ENCODE measurements at places on chromosomes 4 and X.

GRCh38 chr4:181595716-181596115 is 647.5 kb upstream of the TENM3 start:
- no peak for DNase-seq

DNA sequence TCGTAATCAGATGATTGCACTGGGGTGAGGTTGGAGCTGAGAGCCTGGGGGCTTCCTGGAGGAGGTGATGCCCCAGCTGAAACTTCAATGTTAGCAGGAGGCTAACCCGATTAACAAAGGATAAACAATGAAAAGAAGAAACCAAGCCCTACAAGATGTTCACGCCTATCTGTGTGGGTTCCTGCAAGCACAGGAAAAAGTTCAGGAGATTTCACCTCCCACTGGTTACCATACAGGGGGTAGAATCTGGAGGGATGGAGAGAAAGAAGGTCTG is 27.5 kb downstream of the JAKMIP1 start:
- DNase-seq: no peak

DNA sequence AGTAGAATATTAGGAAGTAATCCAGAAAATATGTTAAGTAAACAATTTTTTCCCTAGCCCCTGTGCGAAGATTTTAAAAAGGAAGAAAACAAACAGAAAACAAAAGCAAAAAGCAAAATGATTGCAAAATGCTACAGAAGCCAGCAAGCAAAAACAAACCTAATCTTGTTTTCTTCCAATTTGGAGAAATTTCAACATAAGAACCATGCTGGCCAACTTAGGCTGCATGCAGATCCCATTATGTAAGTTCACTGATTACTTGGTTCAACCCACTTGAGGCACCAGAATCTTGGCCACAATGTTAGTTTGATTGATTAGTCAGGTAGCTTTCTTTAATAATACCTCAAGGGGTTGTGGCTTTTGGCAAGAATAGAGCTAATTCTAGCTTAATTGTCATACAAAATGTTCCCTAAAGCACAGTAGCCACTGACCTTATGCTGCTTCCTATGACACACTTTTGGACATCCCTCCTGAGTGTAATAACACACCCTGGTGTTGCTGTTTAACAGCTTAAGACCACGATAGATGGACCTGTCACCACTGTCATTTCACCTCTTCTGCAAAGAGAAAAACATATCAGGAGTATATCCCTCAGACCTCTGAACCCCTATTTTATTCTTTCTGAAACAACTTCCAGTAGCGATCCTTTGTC is 2342.1 kb downstream of the PCDH7 start:
- DNase-seq: no peak

GRCh38 chrX:56978172-56978571 is 17.2 kb downstream of the SPIN3 start:
- no peak for DNase-seq

DNA sequence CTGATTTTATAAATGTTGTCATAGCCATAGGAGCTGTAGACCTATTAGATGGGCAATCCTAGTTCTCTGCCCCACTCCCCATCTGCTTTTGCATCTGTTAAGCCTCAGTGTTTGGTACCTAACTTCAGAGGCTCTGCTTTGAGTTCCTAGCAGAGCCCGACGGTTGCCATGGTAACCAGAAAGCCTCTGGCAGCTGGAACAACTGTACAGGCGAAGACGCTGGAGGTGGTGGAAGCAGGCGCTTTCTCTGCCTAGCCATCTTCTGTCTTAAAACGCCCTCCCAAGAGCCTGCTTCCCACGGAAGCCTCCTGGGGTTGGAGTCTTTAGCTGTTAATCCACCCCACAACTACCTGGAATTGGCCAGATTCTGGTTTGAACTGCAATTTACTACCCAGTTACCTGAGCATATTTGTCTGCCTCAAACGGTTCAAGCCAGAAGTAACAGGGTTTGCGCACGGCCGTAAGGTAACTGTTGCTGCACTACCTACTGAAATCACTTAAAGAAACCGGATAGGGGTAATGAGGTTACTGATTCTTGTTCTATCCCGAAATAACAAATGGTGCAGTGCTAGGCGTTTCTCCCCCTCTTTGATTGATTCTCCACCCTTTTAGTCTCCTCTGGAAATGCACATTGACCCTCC is 1.0 kb upstream of the GABRG1 start:
- DNase-seq: peak; percentile 5

DNA sequence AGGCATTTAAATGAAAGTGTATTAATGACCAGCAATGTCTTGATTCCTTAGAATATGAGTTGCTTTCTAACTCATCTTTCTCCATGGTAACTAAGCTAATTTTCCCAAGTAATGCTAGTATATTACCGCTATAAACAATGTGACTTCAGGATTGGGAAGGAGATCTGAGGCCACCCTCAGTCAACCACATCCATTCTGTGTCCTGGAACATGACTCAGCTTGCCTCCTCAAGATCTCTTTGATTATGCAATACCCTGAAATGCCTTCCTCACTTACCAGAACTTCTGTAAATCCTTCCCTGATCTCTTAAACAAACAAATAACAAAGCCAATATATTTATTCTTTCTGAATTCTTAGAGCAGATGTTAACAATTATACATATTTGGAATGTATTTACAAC is 1495.5 kb downstream of the PCDH18 start:
- DNase-seq: no peak

DNA sequence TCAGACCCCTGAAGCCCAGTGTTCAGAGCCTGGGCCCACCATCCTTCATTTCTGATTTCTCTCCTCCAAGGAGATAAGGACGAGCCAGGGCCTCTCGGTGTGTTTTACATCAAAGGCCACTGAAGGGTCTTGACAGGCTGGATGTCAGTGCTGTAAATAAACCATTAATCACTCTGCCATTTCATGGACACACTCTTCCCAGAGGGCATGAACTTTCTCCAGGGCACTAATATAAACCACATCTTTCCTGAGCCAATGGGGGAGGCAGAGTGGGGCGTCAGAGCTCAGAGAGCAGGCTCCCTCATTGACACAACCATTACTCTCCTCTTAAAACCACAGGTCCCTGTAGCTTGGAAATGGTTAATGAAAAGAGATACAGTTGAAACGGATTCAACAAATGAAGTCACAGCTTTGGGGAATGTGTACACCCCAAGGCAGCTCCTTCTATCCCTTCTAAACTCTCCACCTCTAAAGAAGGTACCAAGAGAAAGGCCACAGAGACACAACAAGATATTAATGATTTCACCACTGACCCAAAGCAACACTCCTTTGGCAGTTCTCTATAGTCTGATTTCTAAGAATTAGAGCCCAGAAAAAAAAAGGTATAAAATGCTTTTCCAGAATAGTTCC is 200.6 kb downstream of the CHIC2 start:
- no peak for DNase-seq

- DNase-seq: no peak
Observed at GRCh38 chr4:176709417-176709816, 83.3 kb downstream of the VEGFC start.

GRCh38 chr4:163017135-163017534 is 149.6 kb downstream of the NAF1 start:
- no peak for DNase-seq

GRCh38 chrX:141742666-141743065 is 44.1 kb upstream of the SPANXD start:
- no peak for DNase-seq

- no peak for DNase-seq
Observed at GRCh38 chrX:100874325-100874724, at the start of gene NOX1. NOX1 (minus strand) TSS chrX:100874359; CDS start chrX:100874139, 220 bp downstream.

DNA sequence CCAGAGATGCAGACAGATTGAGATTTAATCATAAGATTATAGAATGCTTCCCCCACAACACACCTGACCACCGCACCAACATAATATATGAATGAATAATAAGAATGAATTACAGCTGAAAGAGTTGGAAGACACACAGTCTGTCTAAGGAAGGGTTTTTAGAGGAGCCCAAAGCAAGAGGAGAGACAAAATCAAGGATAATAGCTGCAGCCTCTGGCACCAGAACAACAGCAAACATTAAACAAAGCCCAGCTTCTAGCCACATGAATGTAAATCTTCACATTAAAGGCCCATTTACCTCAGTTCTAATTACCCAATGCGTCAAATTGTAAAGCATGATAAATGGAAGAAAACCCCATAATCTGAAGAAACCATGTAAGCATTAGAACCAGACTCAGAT is 133.9 kb downstream of the SPCS3 start:
- no peak for DNase-seq

GRCh38 chr4:55037728-55038127 is 87.7 kb downstream of the KDR start:
- no peak for DNase-seq

DNA sequence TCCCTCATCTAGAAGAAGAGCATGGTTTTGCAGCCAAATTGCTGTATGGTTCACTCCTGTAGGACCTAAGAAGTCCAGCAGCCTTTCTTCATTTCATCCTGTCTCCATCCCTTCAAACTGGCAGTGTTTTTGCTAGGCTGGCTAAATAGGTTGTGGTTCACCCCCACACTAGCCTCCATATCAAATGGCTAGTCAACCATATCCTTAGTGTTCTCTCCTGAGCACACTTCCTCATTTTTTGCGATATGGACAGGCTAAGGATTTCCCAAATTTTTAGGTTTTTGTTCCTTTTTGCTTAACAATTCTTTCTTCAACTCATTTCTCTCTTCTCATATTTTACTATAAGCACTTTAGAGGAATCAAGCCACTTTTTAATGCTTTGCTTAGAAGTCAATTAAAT is 98.8 kb upstream of the NOCT start:
- DNase-seq: no peak

DNA sequence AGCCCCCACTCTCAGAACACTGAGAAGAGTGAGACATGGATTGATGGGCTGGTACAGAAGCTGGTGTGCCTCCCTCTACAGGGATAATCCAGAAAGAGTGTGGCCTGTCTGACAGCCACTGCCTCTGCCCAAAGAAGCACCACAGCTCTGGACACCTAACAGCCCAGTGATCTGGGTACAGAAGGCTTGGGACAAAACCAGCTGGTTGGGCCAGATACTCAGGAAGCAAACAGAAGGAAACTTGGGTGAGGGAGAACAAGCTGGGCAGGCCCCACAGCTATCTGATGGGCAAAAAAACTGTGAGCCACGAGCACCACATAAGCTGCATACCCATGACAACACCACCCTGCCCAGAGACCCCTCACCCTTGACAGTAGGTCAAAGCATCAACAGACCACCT is 46.9 kb downstream of the TMPRSS11F start:
- no peak for DNase-seq

DNA sequence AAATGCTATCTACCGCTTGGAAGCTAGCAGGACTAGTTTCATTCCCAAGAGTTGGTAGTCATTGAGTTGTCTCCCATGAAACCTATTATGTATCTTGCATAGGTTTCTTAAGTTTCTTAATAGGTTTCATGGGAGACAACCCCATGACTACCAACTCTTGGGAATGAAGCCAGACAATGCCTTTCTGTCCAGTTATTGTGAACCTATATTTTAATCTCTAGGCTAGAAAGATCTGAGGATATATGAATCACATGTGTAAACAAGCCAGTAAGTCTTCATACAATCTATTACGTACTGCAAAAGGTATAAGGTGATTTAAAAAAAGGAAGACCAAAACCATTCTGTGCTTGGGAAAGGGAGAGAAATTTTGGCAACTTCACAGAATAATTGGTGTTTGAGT is 162.6 kb downstream of the INPP4B start:
- DNase-seq: no peak

DNA sequence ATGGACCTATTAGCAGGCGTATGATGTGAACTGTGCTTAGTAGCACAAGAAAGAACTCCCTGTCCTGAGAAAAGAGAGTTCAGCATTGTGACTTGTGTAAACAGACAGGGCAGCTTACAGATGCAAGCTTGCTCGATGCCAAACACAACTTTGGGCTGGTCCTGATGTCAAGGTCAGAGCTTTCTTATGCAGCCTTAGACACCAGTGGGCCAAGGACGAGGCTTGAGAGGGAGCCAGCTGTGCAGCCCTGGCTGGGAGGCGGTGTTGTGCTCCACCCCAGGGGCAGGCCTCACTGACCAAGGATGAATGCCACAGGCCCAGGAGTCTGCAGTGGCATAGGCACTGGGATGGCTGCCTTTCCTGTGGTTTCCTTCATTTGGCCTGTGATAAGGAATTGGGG is 35.4 kb downstream of the JADE1 start:
- DNase-seq: no peak

- DNase-seq: no peak
Observed at GRCh38 chr4:96526625-96527024, 686.7 kb downstream of the PDHA2 start.

GRCh38 chr4:10079912-10080588 is 36.5 kb downstream of the WDR1 start:
- no peak for DNase-seq

DNA sequence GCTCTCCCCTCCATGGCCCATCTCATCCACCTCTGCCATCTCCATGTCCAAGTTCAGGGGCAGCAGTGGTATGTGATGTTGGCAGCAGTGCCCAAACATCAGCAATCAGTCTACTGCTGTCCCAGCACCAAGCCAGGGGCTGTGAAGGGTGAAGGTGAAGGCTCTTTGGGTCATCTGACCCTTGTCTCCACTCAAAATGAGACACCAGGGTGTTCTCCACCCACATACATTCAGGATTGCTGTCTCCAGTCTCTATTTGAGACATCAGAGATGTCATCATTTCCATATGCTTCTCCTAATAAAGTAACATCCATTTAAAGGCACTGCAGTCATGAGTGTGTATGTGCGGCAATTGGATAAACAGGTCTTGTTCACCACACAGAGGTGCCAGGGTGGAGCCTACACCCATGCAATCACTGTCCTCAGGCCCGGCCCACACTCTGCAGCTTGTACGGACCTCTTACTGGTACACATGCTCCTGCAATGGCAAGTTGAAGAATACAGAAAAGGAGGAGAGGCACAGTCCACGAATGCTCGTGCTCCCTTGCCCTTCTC is 22.2 kb downstream of the MAML3 start:
- no peak for DNase-seq

DNA sequence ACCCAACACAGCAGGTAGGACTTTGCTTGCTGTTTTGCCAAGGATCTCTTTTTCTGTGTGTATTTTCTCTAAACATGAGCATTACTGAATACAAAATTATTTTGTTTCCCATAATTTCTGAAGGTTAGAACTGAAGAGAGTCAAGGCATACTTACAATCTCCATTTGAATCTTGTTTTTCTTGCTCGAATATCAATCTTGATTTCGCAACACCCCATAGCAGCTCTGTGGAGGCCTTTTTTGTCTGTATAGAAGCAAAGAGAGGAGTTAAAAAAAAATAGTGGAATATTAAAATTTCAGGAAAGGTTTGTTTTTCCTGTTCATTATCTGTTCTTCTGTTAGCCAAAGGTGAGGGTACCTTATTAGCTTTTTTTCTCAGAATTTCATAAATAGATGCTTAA is 92.9 kb downstream of the TNIP2 start:
- no peak for DNase-seq

GRCh38 chr4:40289366-40290188 is 45.6 kb upstream of the CHRNA9 start:
- DNase-seq: no peak

GRCh38 chrX:54230435-54231148 is 47.5 kb upstream of the FAM120C start:
- no peak for DNase-seq

GRCh38 chr4:188417181-188417580 is 277.9 kb downstream of the TRIML1 start:
- DNase-seq: no peak

GRCh38 chr4:135120195-135120594 is 918.6 kb upstream of the PABPC4L start:
- no peak for DNase-seq

Data from urinary bladder (tissue), 4 donors.